HS-27A (cell line): ENCODE measurements at places on chromosomes 7 and 10.

DNA sequence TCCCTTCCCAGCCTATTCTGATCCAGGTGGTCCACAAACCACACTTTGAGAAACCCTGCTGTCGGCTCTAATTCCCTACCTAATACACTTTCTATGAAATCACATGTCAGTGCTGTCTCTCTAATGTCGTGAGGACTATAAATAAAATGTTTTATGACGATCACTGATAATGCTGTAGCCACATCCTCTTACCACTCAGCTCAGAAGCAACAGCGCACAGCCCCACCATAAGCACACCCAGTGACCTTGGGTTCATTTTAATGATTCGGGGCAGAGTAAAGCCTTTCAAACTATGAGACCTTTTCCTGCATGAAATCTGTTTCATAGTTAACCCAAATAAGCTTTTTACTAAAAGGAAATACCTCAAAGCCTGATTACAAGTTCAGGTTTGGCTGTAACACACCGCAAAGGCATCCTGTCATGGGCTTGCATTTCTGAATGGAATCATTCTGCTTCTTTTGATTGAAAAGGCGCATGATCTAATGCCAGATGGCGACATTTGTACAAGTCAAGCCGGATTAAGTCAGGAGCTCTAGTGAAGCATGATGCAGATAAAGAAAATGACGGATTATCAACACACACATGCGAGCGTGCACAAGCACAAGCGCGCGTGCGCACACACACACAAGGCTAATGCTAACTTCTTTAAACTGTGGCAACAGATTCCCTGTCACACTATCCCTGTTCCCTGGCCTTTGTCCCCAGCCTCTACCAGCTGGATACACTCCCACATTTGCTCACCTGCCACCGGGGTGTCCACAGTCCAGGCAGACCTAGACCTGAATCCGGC lies 180.5 kb upstream of the PDE1C start:
- no peak for DNase-seq

- DNase-seq: no peak
These were observed 341.6 kb upstream of the AUTS2 start for GRCh38 chr7:69256634-69257081.

DNA sequence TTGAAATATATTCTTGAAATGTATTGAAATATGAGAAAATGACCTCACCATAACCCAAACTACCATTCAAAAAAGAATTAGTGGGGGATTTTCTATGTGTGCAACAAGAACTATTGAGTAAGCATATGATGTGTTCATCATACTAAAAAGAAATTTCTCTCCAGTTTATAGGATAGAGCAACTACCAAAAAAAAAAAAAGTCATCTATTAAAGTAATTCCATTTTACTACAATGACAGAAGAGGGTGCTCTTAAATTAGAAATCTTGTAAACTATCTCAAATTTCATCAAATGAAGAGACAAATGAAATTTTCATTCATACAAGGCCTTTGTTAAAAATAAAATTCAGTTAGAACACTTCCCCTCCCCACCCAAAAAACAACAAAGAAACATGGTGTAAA lies 195.4 kb upstream of the PLXDC2 start:
- DNase-seq: no peak

DNA sequence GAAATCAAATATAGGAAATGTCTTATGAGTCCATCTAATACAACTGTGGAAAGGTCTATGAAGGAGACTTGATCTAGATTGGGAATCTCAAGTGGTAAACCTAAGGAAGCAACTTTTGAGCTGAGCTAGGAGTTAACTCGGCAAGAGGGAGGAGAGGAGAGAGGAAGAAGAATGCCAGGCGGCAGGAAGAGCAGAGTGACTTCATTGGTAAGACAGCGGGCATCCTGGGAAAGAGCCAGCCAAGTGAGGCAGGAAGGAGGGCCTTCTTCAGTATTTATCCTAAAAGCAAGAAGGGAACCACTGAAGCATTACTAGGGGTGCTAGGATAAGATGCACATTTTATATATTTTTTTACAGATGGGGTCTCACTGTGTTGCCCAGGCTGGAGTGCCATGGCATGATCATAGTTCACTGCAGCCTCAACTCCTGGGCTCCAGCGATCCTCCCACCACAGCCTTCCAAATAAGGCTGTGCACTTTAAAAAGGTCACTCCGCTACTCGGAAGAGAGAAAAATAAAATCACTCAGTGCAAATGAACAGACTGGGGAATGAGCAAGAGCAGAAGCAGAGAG lies 2.0 kb downstream of the BCL7B start:
- DNase-seq: no peak

DNA sequence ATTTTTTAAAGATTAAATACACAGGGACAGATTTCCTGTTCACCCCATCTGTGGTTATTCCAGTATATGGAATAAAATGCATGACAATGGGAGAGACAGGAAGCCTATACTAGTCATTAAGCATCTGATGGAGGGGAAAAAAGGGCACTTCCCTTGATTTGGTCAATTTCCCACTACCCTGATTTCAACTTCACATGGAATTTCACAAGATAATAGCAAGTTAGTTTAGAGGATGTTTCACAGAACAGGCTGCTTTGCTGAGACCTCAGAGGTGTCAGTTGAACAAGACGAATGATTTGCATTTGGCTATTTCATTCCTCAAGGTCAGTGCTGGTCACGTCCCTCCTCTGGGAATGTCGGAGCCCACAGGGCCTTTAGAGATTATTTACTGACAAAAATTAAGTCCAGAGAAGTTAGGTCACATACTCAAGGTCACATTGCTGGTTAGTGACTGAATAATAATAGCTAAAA lies 4.7 kb upstream of the ITPRIP start:
- DNase-seq: no peak

DNA sequence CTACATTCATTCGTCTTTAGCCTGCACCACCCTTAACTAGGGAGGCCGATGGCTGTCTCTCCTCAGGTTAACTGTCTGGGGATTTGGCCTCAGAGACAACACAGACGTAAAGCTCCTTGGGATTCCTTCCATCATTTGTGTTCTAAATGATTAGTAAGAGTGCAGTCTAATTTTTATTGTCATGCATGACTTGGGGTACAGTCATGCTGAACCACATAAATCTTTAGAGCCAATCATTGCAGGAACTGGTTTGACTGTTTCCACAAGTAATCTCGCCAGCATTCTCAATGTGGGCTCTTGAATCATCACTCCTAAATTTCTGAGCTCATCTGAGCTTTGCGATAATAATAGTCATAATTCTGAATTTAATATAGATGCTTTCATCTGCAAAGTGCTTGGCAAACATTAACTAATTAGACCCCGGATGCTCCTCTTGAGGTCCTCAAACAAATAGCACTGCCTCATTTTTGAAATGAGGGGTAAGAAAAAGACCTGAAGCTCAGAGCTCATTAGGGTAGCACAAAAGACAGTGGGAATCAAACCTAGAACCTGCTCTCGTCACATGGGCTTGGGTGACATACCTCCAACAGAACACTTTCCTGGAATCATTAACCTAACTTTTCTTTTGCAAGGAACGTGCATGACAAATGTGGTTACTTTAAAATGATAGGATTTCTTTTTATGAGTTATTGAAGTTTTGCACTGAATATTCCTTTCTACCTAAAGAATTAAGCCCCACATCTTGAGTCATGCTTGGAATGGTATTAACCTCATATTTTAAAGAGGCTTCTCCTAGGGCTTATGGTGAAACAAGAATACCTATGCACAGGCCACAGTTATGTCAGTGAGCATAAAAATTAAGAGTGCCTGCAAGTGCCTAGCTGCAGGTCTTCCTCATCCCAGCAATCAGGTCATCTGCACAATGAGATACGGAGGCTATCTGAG lies 118.9 kb upstream of the NRP1 start:
- DNase-seq: no peak

DNA sequence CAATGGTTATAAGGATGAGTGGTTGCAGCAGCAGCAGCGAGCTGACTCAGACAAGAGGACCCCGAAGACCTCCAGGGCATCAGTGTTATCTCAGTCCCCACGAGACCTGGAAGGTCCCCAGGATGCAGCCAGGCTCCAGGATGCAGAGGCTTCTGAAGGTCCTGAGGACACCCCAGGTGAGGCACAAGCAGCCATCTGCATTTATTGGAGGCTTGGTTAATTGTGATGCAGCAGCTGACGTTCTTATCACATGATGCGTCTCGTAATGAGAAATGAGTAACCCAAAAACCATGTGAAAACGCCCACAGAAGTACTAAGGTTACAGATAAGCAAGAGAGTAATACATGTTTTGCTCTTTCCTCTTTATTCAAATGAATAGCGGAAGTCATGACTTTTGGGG lies 17.4 kb downstream of the C7orf57 start:
- DNase-seq: peak; percentile 45

DNA sequence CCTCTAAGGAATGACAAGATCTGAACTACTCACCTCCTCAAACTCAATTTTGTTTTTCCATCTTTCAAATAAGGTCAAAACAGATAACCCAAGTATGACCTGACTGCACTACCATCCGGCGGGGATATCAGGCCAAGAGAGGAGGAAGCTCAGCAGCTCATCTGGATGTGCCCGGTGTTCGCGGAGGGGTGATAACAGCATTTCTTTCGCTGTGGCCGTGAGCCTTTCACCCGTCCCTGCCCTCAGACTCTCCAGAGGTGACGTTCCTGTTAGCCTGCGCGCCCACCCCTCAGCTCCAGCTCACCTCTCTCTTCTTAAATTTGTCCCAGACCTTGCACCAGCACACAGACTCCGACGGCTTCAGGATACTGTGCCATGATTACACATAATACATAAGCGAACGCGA lies 526 bp downstream of the ZNF248 start:
- DNase-seq: no peak

- no peak for DNase-seq
These were observed 227.0 kb upstream of the AOAH start for GRCh38 chr7:36951257-36951697.

GRCh38 chr7:89943525-89944050 lies 210.7 kb upstream of the STEAP1 start:
- DNase-seq: no peak

- no peak for DNase-seq
These were observed 730.6 kb upstream of the IGFBP3 start for GRCh38 chr7:46651561-46652088.

GRCh38 chr10:111221682-111222480 lies 145.1 kb downstream of the ADRA2A start:
- DNase-seq: no peak

- no peak for DNase-seq
These were observed 763.5 kb downstream of the AUTS2 start for GRCh38 chr7:70361821-70362220.

DNA sequence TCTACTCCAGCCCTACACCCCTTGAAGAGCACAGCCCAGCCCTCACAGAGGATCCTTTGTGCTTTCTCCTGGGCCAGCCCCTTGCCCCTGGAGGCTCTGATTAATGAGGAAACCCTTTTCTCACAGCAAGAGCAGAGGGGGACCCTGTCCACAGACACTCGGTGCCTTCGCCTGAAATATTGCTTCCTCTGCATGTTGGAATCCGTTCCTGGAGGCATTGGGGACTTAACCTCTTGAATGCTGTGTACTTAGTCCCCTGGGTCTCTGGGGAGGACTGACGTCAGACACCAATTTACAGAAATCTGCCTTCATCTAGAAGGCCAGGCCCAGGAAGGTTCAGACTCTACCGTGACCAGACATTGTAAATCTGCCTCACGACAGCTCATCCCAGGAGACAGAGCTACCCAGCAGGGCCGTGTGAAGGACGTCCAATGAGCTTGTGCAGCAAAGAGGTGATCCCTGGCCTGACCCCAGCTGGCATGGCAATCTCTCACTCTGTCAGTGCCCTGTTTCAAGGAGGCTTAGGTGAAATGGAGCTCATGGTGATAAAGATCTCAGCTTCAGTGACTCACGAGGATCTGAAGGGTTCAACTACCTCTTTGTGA lies 8.1 kb upstream of the TMEM72 start:
- no peak for DNase-seq

DNA sequence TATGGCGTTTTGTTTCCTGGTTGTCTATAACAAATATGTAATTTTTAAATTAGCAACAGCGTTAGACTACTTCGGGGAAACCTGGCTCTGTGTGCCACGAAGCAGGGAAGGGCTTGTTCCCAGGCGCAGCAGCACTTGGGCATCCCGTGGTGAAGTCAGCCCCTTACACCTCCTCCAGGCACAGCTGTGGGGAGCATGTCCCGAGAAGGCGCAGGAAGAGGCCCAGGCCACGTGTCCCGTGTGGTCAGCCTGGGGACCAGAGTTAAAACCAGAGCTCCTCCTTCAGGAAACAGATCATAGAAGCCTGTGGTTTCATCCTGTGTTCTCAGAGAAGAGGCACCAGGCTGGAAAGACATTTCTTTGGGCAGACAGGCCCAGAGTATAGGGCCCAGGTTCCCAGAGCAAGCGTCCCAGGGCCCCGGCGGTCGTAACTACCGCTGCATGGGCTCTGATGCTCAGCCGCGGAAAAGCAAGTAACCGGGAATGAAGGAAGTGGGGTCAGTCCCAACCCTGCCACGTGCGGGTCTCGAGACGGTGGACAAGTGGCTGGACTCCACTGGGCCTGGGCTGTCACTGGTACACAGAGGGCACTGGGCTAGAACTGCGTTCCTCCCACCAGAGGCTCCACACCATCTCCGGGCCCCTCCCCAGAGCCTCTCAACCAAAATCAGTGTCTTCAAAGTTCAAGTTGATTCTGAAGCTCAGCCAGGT lies 7.1 kb downstream of the NUDT1 start:
- DNase-seq: peak; percentile 70

- no peak for DNase-seq
These were observed 333 bp downstream of the SMNDC1 start for GRCh38 chr10:110304394-110304779.

DNA sequence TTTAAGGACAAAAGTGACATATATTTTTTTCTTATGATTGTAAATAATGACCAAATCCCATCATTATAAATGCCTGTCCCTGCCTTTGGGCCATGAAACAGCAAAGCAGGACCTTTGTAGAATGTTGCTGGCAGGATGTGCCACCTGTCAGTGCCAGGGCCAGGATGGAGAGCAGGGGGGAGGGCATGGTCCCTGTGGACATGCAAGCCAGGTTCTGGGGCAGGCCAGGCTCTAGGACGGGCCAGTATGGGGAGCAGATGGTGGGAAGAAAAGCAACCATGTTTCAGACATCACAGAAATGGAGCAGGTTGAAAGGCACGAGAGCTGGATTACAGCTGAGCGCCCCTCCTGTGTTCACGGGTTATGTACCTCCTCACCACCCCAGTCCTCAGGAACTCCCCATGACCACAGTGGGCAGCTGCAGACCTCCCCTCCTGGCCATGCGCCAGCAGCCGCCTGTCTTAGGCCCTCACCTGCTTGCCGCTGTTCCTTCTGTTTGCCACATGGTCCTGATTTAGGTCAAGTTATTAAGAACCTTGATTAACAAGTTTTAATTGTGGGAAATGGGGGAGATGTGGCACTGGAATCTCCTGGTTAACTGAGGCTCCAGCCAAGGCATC lies 210.4 kb downstream of the PAXIP1 start:
- DNase-seq: no peak
